ENCODE measurements at places on chromosomes 16 and 17. TPM values are rescaled to one million over a fixed set of nuclear protein-coding genes. Genes with fewer than 3 reads are reported as not detected.

KRT31 gene
- not detected for total RNA-seq

CCT6B gene
- 1.5 TPM for total RNA-seq

SLC6A2 gene
- total RNA-seq, result not detected

ADAMTS18 gene
- not detected for total RNA-seq
